ENCODE measurements at places on chromosomes 2 and 18.

GRCh38 chr2:229296016-229296415, 24.9 kb upstream of the PID1 start:
- no peak for DNase-seq

DNA sequence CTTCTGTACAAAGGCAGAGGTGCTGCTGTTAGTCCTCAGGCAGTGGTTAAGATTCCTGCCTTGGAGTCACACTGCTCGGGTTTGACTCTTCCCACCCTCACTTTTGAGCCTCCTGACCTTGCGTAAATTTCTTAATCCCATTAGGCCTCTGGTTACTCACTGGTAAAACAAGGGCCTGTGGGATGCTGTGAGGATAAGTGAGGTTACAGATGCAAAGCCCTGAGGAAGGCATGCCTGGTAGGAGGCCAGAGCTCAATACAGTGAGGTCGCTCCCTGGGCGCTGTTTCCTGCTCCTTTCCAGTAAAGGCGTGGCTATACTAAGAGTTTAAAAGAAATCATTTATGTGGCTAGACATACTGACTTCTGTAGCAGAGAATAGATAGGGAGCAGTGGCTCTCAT, 127.5 kb upstream of the TMEM200C start:
- DNase-seq = no peak

GRCh38 chr2:239393941-239394340, 6.9 kb downstream of the HDAC4 start:
- no peak for DNase-seq

DNA sequence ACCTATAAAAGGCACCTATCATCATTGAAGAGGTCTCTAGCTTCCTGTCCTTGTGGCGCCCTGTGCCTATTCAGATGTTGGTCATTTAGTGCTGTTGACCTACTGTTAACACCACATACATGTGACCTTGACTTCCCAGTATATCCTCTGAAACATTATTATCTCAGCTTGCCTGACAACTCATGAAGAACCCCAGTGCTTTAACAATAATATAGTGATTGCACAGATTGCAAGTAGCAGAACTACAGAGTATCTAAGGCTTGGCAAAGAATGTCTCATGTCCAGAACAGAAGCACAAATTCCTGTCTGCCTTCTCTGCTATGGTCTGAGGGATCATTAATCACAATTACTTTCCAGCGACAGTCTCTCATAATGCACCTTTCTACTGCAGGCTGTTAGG, 165.3 kb downstream of the LCLAT1 start:
- no peak for DNase-seq

DNA sequence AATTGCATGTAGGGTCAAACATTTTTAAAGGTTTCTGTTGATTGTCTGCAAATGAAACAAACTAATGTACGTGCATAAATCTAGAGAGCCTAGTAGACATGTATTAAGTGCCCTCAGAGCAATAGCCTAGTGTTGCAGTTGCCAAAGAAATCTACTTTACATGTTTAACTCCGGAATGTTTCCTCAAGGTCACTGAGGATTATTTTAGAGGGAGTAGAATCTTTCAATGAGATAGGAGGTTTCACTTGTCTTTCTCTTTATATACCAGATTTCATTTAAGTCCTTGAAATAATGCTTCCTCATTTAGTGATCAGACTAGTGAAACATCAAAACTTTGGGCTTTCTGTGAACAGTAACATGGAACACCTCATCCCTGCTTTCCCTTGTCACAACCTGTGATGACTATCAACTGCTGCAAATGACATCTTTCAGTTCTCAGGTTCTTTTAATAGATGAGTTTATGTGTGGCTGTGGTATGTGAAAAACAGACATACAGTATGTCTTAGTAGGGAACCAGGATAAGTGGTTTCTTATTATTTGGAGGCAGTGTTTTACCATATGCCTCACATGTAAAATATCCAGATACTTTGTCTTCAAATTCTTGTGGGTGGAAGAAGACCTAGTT, 5.5 kb downstream of the UBE2E3 start:
- DNase-seq = no peak
